Brain pericyte (primary cell): ENCODE measurements at places on chromosomes 5 and 9.

DNA sequence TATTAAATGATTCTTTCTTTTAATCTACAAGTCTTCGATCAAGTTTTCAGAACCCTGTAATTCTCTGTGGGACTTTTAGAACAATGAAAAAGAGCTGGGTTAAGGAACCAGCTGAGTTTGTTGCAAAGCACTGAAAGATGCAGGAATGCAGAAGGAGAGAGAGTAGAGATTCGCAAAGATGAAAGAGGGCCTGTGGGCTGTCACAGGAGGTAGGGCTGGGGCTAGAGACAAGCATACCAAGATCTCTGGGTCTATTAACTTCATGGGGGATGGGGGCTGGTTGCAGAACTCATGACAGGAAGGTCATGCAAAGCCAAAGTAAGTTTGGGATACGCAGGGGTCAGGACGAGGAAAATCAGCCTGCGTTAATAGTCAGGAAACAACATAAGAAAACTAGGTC is 81.8 kb downstream of the LURAP1L start:
- no peak for DNase-seq

DNA sequence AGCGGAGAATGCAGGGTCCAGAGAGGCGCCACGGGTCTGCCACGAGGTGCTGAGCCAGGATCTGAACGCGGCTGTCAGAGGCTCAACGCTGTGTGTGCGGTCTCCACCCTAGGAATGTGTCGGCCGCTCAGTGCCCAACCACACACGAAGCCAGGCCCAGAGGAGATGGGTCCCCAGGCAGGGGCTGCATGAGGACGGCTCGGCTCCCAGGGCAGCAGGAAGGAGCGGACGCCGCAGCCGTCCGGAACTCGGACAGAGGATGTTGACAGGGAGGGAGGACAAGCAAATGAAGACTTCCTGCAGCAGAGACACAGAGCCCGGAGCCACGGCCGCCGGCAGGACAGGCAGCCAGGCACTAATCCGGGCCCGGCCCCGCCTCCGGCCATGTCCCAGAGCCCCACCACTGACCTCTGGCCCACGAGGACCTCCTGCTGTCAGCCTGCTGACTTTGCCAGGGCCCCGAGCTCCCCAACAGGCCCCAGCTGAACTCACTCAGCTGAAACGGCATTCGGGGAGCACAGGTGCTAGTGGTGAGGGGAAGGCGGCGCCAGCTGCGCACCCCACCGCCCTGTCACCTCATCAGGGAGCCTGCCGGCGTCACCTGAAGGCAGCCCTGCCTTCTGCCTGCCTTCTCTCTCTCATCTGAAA is 12.7 kb downstream of the VAV2 start:
- DNase-seq = no peak

DNA sequence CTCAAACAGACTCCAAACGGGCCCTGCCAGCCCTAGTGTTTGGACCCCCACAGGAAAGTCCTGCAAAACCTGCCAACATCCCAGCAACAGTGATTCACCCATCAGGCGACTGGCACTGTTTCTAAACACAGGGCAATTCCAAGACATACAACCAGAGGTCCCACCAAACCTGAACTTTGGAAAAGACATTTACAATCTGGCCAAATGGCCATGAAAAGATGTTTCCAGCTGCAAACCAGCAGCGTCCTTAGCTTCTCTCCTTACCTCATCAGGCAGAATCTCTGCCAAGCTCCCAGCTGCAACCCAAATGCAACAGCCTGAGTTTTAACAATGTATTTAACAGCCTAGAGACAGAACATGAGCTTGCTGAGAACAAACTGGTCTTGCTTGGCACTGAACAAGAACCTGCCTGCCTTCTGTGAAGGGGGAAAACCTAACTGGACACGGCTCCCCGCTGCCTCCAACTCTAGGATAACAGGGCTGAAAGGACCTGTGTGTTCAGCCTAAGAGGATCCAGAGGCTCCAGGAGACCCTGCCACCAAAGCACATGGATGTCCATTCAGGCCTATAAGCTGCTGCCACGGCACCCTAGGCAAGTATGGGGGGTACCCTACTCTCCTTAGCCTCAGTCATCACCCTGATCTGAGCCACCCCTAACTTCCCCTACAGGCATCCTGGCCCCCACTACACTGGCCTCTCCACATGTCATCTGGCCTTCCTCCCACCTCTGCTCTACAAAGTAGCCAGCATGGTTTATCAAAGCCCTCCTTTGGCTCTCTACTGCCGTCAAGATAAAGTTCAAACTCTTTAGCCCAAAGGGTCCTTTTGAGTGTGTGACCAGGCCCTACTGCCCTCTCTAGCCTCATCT is 5.6 kb downstream of the P4HA2 start:
- DNase-seq = peak; percentile 46

DNA sequence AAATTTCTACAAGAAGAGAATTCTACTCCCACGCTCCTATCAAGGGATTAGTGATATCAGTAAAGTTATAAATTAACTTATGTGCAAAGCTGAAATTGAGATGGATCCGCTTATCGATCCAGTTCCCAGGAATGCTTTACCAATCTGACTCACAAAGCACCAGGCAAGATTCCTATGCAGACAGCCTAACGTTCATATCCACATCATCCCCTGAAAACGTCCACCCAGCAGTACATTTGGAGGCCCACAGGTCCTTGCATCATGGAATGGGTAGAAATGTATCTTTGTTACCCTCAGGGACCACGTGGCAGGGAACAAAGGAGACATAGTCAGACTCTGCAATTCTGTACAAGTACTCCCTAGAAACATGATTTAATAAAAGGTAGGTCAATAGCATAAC is 147.4 kb downstream of the ESM1 start:
- no peak for DNase-seq

GRCh38 chr5:135887881-135888614 is 7.6 kb downstream of the IL9 start:
- DNase-seq = no peak

- DNase-seq = no peak
Measured at GRCh38 chr5:31614151-31615020, 24.5 kb upstream of the PDZD2 start.

DNA sequence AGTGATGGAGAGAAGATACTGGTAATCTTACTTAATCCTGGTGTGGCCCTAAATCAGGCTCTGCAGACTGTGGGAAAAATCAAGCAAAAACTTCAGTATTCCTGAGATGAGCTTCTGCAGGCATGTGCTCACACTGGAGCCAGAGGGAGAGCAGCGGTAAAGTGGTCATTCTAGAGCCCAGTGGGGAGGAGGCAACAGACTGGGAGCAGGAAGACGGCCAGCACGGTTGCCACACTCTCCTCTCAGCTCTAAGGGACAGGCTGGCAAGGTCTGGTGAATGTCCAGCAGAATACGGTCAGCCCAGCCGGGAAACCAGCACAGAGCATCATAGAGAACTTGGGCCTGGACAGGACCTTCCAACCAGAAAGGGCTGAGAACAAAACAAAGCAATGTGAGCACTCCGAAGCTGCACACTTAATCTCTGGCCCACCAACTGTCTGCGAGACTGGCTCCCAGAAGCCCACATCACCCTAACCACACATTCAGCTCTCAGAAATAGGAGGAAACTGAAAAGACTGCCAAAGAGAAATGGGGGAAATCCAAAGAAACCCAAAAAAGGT is 30.3 kb downstream of the MED27 start:
- DNase-seq = no peak

- no peak for DNase-seq
Measured at GRCh38 chr5:147044572-147045273, 166.2 kb upstream of the PPP2R2B start.

DNA sequence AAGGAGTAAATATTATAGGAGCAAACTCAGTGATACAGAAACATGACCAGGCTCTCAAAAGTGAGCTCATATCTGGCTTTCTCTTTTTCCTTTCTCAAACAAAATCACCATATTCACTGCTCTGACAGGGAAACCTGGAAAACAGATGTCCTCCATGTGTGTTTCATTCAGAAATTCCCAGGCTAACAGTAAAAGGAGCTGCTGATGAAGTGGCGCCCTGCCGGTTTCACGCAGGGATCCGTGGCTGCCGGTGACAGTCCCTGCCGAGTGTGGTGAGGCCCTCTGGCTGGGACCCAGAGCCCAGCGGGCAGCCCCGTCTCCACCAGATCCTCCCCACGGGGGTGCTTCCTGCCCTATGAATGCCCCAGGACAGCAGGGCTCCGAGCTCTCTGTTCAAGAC is 208.1 kb downstream of the GNA14 start:
- peak; percentile 97 for DNase-seq

DNA sequence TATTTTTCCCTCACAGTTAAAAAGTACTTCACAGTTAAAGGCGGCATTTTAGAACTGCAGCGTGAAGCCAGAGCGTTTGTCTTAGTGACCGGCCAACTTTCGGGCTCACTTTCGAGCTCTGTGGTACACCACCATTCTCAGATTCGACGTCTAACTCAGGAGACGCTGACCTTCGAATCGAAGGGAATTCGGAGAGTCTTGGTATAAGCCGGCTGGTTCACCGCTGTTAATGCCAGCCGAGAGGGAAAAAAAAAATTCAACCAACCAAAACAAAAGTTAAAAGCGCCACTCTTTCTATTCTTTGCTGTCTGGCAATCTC is 544 bp upstream of the SNX24 start:
- no peak for DNase-seq

GRCh38 chr5:135843571-135844337 is 9.3 kb downstream of the SLC25A48 start:
- no peak for DNase-seq

GRCh38 chr9:116868201-116868600 is 181.1 kb downstream of the TRIM32 start:
- DNase-seq = no peak

DNA sequence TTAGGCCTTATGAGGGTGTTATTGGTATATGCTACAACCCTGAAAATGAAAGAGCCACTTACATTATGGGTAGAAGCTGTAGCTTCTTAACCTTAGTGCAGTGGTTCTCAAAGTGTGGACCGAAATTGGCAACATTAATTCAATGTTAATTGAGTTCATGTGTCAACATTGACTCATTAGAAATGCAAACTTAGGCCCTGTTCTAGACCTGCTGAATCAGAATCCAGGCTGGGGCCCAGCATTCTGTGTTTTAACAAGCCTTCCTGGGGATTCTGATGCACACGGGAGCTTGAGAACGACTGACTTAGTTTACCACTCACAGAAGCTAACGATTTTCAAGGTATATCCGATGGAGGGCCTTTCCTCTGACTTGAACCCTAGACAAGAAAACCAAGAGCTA is 7.3 kb downstream of the VLDLR start:
- no peak for DNase-seq

GRCh38 chr5:143370440-143370839 is 33.0 kb downstream of the NR3C1 start:
- DNase-seq = no peak

DNA sequence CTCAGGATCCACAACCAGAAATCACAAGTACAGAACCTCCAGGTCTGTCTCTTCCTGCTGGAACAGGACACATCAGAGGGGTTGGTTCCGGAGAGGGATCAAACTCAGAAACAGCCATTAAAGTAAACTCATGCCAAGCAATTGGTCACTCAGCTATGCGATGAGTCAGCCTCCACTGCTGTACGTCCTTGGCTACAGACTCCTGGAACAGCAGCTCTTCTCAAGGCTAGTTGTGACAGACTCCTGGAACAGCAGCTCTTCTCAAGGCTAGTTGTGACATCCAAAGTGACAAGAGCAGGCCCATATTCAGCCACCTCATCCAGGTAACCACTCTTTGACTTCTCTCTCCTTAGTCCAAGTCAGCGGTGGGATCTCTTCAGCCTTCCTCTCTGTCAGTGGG is at the start of gene SPINK13:
Gene SPINK13 (plus strand): TSS at position 229 of the 400 bp plus-strand sequence. CDS start 1,279 bp downstream, outside the sequence.
- no peak for DNase-seq

DNA sequence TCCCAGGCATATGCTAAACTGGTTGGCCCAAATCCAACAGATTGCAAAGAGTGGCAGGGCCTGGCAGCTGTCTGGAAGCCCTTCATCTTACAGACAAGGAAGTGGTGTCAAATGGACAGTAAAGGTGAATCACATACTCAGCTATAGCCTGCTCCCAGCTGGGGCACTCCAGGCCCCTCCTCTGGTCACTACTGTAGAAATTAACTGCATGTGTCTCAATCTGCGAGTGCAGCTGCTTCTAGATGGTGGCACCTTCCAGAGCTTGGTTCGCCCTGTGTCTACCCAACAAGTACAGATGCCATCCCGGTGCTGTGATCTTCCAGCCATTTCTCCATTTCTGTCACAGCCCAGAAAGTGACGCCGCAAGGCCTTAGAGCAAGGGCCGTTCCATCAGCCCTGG is 50.2 kb downstream of the OTULIN start:
- no peak for DNase-seq

GRCh38 chr9:21078702-21079101 is 960 bp upstream of the IFNB1 start:
- no peak for DNase-seq

DNA sequence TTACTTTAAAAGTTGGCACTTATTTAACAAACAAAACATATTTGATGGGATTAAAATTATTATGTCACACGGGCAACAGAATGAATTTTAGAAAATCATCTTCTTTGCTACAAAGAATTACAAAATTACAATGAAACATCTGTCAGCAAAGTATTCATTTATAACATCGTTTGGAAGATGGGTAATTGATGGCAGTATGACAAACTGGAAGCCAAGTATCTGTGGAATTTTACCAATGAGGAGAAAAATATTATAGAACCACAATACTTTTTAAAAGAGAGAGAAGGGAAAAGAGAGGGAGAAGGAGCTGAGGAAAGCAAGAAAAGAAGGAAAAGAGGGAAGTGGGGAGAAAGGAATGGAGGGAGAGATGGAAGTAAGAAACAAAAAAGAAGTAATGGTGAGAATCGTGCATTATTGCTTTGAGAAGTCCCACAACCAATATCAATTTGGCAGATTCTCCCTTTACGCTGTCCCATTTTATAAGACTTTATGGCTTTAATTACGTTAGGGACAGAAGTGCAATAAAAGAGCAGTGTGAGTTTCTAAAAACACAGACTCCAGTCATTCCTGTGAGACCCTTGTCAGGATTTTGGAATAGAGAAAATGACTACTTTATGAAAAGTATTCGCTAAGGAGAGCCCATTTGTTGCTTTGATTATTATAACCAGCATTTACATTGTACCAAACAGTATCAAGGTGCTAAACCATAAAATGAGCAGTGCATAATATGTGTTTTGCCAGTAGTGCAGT is 76.7 kb downstream of the LURAP1L start:
- no peak for DNase-seq

DNA sequence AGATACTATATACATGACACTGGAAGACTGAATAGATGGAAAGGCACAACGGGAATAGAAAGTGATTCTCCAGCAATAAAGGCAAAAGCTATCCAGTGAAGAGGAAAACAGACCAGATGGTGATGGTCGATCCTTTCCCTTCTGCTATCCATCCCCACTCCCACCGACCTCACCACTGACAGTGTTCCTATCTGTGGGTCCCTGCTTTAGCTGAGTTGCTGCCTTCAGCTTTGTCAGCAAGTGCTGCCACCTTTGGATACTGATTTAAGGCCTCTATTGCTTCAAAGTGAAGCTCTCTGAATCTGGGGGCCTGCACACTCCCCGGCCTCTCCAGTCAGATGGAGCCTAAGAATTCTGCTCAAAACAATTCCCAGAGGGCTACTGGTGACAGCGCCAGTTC is 32.3 kb downstream of the EPB41L4A start:
- DNase-seq = no peak
